AML-193 (cell line): ENCODE measurements at places on chromosomes 3 and 15.

DNA sequence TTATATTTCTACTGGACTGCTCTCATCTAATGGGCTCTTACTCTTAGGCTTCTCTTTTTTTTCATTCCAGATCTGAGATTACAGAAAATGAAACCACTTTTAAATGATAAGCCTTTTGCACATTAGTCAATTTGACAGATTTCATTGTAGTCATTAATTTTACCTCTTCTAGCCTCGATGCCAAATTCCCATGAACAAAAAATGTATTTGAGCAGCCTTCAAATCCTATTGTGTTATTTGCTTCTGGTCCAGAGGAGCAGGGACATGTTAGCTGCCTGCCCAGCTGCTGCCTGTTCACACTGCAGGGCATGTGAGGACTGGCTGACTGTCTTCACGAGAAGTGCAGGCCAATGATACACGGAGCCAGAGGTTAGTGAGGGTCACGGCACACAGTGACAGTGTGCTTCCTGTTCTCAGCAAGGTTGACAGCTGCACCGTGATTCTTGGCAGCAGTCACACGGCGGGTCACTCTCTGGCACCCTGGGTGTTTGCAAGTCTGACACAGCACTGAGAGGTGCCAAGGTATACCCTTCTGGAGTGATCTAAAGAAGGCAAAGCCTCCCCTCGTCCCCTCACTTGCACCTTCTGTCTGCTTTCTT lies 40.8 kb downstream of the KAT2B start:
- no peak for DNase-seq

GRCh38 chr3:127393131-127393820 lies 105.4 kb upstream of the PRR20G start:
- no peak for DNase-seq

- DNase-seq = no peak
Measured at GRCh38 chr15:39785139-39785538, 2.5 kb upstream of the FSIP1 start.

DNA sequence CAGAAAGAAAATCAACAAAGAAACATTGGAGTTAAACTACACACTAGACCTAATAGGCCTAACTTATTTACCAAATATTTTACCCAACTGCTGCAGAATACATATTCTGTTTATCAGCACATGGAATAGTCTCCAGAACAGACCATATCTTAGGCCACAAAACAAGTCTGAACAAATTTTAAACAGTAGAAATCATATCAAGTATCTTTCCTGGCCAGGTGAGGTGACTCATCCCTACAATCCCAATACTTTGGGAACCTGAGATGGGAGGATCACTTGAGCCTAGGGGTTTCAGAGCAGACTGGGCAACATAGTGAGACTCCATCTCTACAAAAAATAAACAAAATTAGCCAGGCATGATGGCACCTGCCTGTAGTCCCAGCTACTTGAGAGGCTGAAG lies 18.1 kb upstream of the KPNA4 start:
- DNase-seq = no peak

GRCh38 chr3:31232055-31233025 lies 300.4 kb upstream of the STT3B start:
- peak; percentile 99 for DNase-seq

- DNase-seq = no peak
Measured at GRCh38 chr3:43128464-43128863, 22.6 kb upstream of the POMGNT2 start.

- DNase-seq = no peak
Measured at GRCh38 chr15:57370929-57371328, 5.4 kb upstream of the CGNL1 start.
